ENCODE measurements at places on chromosomes 11 and 22. TPM values are rescaled to one million over a fixed set of nuclear protein-coding genes. Genes with fewer than 3 reads are reported as not detected.

Gene OR51B2
- not detected for total RNA-seq

Gene MIOX
- not detected for total RNA-seq

Gene DNAJB7
- total RNA-seq, result not detected

Gene SEC14L2
- total RNA-seq, result 0.89 TPM

Gene CCDC73
- not detected for total RNA-seq

Gene MYOD1
- total RNA-seq, result not detected

Gene OR52I1
- total RNA-seq, result not detected

Gene TMPRSS5
- 0.16 TPM for total RNA-seq

Gene AGBL2
- not detected for total RNA-seq

Gene SYCE3
- not detected for total RNA-seq

- DNase-seq, result no peak
Observed at GRCh38 chr11:119691020-119691666, 37.9 kb downstream of the NECTIN1 start.

DNA sequence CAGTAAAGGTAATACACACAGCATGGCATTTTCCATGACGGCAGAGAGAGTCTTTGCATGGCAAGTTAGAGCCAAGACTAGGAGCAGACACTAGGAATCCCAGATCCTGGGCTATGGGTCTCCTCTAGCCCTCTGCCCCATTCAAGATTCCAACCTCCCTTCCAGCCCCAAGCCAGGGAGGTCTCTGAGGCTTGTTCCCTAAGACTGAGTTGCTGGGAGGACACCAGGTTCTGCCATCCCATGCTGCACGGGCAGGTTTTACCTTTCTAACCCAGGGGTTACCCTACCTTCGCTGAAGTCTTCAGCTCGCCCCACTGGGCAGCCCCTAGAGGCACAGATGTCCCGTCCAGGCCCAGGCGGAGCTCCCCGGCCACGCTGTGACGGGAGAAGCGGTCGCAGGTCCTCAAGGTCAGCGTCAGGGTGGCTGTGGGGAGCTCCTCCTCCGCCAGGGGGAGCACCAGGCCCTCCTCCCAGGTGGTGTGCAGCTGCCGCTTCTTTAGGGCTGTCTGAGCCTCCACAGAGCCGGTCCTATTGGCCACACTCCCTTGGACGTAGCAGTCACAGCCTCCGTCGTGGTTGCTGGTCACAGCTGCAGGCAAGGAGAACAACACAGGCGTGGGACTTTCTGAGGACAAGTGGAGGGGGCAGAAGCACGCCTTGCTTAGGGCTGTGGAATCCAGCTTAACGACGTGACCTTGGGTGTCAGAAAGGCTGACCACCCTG, 33.8 kb downstream of the SYT13 start:
- DNase-seq, result no peak

DNA sequence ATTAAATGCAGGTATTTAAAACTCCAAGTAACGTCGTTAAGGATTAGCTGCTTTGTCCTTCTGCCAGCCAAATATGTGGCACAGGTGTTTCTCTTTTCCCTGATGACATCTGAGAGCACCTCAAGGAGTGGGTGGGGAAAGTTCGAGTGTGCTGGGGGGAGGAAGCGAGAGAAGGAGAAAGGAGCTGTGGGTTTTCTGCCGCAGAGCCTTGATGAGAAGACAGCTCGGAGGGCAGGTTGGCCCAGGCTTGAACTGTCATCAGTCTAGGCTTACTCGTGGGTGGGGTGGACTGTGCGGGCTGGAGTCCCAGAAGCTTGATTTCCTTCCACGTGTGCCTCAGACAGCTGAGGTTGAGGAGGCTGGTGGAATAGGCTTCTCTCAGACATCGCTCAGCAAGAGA, 15.2 kb upstream of the SORL1-AS1 start:
- no peak for DNase-seq

DNA sequence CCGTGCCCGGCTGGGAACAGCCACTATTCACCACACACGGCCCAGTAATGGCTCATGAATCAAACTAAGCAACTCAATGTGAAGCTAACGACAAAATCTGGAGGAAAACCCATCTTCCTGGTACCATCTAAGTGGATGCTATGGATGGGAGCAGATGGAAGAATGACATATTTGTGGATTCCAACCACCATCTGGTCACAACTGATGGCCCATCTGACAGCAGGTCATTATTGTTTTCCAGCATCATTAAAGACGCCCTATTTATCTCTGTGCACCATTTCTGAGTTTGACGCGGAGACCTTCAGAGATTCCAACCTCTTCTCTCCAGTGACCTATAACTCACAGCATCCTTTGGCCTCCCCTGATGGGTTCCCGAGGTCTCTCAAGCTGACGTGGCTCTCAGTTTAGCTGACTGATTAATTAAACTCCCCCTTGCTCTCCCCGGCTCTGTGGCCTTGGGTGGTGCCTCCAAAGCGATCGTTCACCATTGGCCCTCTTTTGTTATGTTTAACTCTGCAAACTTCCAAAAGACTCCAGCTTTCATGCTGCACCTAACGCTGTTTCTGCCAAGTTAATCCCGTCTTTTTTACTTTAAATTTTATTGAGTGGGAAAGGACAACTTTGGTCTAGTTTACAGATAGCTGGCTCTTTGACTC, 1514.4 kb downstream of the BRD1 start:
- DNase-seq, result no peak

DNA sequence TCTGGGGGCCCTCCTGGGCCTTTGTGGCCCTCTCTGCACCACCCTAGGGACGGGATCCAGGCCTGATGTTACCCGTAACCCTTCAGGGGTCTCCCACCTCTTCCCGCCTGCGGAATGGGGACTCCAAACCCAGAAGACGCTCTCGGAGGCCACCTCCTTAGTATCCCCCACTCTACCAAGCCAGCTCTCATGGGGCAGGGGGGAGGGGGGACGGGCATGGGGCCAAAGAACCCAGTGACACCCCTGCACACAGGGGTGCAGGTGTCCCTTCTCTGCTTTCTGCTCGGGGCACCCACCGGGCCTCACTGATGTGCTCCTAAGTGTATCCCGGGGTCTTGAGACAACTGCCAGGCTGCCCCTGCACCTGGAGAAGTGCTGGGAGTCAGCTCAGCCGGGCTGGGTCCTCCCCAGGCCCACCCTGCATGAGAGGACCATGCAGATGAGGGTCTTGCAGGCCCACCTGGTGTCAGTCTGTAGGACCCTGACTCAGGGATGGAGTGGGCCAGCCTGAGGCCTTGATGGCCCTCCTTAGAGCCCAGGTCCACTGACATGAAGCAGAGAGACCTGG, 176.9 kb downstream of the IGLL1 start:
- DNase-seq, result no peak

DNA sequence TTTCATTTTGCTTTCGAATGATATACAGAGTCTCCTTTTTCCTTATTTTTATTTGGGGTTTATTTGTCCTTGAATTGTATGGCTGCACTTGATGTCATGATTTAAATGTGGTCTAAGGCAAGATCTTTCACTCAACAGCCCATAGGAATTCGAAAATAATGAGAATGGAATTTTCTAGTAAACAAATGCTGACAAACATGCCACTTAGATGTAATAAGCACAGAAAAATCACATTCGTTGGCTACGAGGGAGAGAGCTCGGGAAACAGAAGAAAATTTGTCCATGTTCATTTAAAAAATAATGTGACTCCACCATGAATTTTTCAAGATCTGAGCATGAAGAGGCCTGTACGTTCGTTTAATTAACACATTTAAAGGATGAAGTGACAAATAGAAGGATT, 73.0 kb downstream of the BLID start:
- DNase-seq, result no peak

DNA sequence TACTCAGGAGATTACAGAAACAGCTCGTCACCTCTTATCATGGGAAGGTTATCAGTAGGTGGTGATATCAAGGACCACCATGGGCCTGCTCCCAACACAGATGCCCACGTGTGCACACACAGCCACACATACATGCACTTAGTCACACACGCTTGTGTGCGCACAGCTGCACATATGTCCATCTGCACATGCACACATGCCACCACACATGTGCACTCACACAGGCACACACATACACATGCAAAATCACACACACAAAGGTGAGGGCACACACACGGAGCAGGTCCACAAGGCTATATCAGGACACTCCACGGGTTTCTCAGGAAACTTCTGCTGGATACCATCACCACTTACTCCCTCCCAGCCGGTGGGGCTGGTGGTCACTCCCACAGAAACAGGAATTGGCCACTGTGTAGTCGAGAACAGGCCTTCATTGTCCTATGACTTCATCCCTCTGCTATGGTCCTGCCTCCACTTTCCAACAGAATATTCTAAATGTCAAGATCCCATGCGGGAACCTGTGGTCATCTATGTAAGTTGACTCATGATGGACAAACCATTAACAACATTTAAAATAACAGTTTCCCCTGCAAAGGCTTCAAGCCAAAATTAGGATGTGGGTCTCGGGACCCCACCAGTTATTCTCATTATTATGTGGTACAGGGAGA, 2.2 kb downstream of the C11orf24 start:
- DNase-seq, result no peak

GRCh38 chr11:14537134-14537599, 17.0 kb upstream of the PSMA1 start:
- no peak for DNase-seq

- DNase-seq, result no peak
Observed at GRCh38 chr11:75301601-75302345, 49.7 kb downstream of the ARRB1 start.

GRCh38 chr11:33713856-33714398, 13.3 kb upstream of the C11orf91 start:
- no peak for DNase-seq

DNA sequence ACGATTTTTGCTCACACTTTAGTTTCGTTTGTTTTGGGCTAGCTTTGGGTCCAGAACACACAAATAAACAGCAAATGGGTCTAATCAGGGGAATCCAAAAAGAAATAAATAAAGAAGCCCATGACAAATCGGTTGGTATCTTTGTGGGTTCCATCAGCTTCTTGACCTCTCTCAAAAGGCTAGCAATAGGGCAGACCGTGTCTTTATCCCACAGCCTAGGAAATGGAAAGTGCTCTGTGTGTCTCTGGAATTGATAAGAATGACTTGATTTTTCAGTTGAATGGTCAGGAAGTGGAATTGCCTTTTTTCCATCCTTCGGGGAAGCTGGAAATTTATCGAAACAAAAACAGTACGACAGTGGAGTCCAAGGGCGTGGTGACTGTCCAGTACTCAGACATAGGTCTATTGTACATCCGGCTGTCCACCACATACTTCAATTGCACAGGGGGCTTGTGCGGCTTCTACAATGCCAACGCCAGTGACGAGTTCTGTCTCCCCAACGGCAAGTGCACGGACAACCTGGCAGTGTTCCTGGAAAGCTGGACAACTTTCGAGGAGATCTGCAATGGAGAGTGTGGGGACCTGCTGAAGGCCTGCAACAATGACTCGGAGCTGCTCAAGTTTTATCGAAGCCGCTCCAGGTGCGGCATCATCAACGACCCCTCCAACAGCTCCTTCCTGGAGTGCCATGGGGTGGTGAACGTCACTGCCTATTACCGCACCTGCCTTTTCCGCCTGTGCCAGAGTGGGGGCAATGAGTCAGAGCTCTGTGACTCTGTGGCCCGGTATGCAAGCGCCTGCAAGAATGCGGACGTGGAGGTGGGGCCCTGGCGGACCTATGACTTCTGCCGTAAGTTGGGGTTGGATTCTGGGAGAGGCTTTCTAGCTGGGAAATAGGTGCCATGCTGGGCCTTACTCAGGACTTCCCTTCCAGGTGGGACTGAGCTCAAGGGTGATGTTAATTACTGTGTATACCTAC, 28.6 kb downstream of the TECTA start:
- peak; percentile 65 for DNase-seq

GRCh38 chr11:65981972-65982823, 19.8 kb downstream of the EIF1AD start:
- no peak for DNase-seq

- peak; percentile 58 for DNase-seq
Observed at GRCh38 chr22:36921309-36922104, 8.1 kb downstream of the CSF2RB start.

DNA sequence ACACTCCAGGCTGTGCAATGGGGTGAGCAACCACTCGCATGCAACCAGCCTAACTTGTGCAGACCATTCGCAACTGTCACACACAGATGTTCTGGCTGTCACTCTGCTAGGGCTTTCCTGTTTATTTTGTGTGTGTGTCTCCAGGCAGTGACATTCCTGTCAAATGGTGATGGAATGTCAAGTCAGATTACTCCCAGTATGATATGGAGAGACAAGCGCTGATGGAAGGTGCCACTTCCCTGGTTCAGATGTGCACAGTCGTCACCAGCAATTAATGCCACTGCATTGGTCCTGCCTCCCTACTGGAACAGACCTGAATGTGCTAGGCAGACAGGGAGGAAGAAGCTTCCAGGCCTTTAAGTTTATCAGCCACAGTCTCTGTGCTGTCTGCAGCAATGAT, 442.4 kb upstream of the ISX start:
- DNase-seq, result no peak

- peak; percentile 68 for DNase-seq
Observed at GRCh38 chr11:46513934-46514342, 79.9 kb downstream of the AMBRA1 start.

DNA sequence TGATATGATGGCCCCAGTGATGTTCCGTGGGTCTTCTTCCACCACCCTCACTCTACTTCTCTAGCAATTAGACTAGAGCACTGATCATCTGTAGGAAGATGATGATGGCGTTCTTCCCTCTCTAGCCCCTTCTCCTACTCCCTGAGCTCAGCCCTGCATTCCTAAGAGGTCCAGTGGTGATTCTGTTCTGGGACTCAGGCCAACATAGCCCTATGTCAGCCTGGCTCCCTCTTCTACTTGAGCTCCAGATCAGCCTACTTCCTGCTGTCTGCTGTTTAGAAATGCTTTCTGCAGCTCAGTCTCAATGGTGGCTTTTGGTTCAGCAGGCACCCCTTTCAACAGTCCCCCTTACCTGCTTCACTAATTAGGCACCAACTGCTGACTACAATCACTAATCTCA, 86.1 kb upstream of the ZBED5 start:
- no peak for DNase-seq

- DNase-seq, result no peak
Observed at GRCh38 chr22:46588279-46589140, 31.7 kb upstream of the GRAMD4 start.

- DNase-seq, result no peak
Observed at GRCh38 chr22:43293655-43294392, 49.3 kb downstream of the SCUBE1 start.

DNA sequence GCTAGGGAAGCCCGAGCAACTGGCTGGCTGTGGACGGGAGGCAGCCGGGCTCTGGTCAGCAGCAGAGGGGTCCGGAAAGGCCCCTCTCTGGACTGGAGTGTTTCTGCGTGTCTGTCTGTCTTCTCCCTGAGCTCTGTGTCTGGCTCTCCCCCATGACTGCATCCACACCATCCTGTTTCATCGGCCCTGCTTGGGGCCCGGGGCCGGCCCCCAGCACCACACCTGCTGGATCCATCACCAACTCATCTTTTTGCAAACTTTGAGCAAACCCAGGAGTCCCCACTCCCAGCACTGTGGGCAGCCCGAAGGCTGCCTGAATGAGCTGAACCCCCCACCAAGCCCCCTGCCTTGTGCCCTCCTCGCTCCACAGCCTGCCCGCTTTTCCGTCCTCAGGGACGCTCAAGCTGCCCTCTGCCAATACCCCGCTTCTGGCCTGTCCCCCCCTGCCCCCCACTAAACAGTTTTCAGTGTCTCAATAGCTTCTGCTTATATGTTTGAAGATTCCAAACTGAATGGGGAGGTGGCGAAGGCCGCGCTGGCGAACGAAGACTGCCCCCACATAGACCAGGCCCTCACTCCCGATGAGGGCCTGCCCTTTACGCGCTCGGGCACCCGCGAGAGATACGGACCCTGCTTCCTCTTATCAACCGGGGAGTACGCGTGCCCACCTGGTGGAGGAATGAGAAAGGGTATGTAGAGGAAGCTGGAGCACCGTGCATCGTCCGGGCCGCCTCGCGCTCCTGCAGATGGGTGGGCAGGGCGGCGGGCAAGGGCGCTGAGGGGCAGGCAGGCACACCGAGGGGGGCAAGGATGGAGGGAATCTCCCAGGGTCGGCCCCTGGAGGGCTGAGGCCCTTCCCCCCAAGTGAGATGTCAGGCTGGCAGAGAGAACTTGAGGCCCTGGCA, 44.6 kb downstream of the KCNC1 start:
- DNase-seq, result no peak
